Esophagus mucosa (tissue), 1 donor: ENCODE measurements at places on chromosomes 4 and X. TPM values are rescaled to one million over a fixed set of nuclear protein-coding genes. Genes with fewer than 3 reads are reported as not detected.

The CCDC160 gene
- total RNA-seq, result 0.20 TPM

The P2RY4 gene
- total RNA-seq, result 0.20 TPM

The CASP6 gene
- 15.8 TPM for total RNA-seq

The GLRA2 gene
- not detected for total RNA-seq

The FAM9C gene
- total RNA-seq, result not detected

The EOLA1 gene
- total RNA-seq, result 14.6 TPM

The GRIA2 gene
- not detected for total RNA-seq

The EDNRA gene
- total RNA-seq, result 5.5 TPM

The GAGE12E gene
- not detected for total RNA-seq

The SOD3 gene
- total RNA-seq, result 3.4 TPM

The ADH7 gene
- total RNA-seq, result 120 TPM

DNA sequence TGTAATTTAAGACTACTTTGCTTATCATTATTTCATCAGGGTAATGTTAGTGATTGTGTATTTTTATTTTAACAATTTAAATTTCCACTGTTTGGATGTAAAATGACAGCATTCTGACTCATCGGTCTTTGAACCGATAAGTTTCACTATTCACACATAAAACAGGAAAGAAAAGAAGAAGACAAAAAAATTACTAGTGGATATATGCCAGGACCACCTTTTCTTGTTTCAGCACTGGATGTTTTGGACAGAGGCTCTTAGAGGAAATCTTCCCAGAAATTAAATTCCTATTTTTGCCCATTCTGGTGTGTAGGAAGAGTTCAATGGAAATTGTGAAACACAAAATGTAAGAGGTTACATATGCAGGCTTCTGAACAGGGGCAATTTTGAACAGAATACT lies 57.4 kb downstream of the VEGFC start:
- ATAC-seq, result no peak

DNA sequence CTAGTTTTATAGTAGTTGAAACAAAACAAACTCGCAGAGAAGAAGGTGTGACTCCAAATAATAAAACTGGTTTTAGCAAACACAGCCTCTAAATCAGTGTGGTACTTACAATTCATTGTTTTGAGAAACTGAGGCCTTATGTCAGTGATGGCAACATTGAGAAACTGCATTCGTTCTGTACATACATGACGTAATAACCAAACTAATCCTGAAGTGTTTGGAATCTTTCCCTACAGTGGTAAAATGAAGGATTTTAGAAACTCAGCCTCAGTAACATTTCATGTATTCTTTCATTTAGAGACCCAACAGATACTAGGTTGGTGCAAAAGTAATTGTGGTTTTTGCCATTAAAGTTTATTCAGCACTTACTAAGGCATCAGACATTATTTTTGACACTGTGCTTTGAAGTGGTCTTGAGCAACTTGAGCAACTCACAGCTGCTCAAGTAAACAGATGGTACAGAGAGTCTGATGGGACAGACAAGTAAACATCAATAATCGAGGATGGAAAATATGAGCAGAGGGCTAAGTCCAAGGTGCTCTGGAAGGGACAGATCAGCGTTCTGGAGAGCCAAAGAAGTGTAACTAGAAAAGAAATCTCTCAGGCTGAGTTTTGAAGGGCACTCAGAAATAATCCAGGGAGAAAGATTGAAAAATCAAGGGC lies 390.8 kb upstream of the BOD1L1 start:
- no peak for ATAC-seq

DNA sequence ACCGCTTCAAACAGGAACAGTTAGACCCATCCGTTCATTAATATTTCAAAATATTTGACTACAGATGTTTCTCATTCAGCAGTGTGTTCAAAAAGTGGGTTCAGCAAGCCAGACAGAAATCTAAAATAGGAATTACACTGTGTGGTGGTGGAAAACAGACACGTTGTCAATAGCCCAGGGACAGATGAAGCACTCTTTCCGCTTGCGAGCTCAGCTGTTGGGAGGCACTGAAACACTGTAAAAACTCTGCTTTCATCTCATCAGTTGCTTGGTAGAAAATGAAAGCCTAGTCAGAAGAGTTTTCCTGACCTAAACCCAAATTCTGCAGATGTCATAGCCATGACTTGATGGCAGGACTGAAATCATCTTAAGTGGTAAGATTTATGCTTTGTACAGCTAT lies 38.5 kb downstream of the LRP2BP start:
- ATAC-seq, result no peak

DNA sequence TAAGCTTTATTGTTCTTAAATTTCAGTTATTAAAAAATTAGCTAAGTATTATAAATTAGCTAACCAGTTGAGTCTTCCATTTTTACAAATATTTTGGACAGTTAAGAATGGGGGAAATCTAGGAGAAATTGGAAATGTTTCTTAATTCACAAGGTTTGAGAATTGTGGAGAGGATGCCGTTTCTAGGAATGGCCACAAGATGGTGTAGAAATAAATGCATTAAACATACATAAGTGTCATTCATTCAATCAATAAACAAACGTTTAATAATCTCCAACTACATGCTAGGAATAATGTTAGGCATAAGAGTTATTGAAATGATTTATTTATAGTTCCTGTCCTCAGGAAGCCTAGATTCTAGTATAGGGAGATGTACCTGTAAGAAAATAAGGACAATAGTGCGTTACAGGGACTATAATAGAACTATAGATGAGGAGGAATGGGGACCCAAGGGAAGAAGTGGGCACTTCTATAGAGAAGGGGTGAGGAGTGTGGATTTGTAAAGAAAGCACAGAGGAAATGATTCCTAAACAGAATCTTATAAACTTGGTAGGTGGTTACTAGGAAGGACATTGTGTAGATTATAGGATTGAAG lies 195.7 kb upstream of the ANK2 start:
- ATAC-seq, result no peak

- ATAC-seq, result peak; percentile 59
Observed at GRCh38 chrX:107146670-107147069, 28.0 kb upstream of the RBM41 start.

GRCh38 chr4:162011089-162011488 lies 152.7 kb downstream of the FSTL5 start:
- ATAC-seq, result no peak

- no peak for ATAC-seq
Observed at GRCh38 chr4:65019775-65020174, 610.5 kb upstream of the TECRL start.

DNA sequence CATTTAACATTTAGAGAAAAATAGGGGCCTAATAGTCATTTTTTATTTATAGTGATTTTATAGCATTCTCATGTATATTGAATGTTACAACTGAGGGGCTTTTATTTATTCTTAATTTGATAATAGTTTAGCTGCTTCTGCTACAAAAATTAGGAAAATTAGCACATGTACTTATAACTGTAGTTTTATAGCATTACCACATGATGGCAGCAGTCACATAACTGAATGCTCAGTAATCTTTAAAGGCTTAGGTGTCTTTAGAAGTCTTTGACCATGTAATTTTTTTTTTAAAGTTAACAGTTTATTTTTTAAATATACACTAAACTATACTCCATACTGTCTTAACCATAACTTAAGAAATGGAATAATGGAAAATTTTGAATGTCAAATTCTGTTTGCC lies 136.6 kb downstream of the STAG2 start:
- ATAC-seq, result no peak

DNA sequence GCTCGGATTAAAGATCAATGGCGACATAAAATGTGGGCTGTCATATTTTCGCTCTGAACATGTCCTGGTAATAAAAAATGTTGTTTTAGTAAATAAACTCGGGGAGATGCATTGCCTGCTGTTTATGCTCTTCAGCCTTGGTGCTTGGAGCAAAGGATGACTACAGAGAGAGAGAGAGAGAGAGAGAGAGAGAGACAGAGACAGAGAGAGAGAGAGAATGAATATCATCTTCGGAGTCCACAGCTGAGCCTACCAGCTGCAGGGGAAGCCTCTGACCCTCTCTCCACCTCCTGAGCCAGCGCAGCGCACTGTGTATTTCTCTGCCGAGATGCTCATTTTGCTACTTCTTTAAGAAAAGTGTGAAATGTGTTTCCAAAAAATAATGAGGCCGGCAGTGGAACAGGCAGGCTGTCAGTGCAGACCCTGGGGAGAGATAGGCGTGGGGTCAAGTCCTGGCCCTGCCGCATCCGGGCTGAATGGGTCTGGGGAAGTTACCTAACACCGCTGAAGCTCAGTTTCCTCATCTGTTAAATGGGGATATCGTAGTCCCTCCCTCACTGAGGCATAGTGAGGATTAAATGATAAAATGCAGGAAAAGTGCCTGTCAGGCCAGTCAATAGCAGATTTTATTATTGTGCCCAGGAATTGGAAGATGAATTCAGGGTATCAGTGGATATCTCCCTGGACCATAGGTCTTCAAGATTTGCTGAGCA lies 58.5 kb upstream of the LGI2 start:
- ATAC-seq, result no peak

GRCh38 chrX:138946926-138947325 lies 235.4 kb upstream of the FGF13 start:
- ATAC-seq, result no peak

DNA sequence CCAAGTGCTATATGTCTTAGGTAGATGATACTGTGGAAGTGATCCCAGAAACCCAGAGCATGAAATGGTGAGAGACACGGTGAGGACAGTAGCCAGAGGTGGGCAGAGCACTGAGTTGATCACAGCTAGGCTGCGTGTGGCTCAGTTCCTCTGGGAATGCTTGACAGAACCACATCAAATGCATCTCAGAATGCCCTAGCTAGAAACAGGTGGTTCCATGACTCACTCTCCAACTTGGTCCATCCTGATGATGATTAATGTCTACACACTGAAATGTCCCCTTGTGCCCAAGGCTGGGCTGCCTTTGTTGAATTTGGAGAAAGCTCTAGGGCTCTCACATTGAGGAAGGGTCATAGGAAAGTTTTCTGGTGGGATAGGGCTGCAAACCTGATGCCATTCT lies 113.6 kb downstream of the ZNF518B start:
- ATAC-seq, result no peak

DNA sequence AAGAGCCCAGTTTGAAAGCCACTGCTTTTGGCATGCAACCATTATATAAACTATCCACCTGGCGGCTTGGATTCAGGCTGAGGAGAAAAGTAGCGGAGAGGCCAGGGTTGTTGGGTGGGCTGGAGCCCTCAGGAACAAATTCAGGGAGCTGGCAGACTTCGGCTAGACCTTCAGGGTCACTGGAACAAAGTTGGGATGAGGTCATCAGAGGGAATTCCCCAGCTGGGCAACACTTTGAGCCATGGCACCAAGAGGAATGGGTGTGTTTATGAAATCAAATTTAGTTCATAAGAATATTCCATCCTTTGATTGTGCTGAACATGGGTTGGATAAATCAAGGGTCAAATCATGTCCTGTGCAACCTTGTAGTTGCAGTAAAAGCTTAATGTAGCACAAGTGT lies 22.0 kb downstream of the MTMR1 start:
- no peak for ATAC-seq

GRCh38 chr4:39146211-39146610 lies 36.1 kb upstream of the WDR19 start:
- no peak for ATAC-seq

DNA sequence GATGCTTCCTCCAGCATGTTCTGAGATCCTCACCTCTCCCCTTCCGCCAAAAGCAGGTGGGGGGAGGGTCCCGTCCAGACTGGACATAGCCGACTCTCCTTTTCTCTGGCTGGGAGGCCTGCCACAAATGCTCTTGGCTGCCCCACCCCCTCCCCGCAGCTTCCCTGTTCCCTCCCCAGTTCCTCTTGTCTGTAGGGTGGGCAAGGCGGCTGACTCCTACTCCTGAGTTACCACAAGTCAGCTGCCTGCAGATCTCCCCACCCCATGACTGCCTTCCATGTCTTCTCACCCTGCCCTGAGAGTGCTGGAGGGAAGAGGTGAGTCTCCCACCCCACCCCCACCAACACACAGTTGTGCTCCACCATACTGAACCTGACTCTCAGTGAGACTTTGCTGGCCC lies 2.9 kb downstream of the ATP6AP1 start:
- ATAC-seq, result no peak

GRCh38 chr4:8725845-8726244 lies 133.3 kb downstream of the CPZ start:
- no peak for ATAC-seq

GRCh38 chr4:174071595-174071994 lies 211.9 kb downstream of the FBXO8 start:
- ATAC-seq, result no peak

- ATAC-seq, result no peak
Observed at GRCh38 chr4:158285429-158286216, 75.3 kb downstream of the TMEM144 start.

- no peak for ATAC-seq
Observed at GRCh38 chr4:183321516-183321915, 710 bp downstream of the CLDN24 start.

GRCh38 chr4:56086073-56086541 lies 137.4 kb downstream of the CEP135 start:
- ATAC-seq, result no peak

GRCh38 chrX:113157496-113157895 lies 316.9 kb upstream of the AMOT start:
- no peak for ATAC-seq

DNA sequence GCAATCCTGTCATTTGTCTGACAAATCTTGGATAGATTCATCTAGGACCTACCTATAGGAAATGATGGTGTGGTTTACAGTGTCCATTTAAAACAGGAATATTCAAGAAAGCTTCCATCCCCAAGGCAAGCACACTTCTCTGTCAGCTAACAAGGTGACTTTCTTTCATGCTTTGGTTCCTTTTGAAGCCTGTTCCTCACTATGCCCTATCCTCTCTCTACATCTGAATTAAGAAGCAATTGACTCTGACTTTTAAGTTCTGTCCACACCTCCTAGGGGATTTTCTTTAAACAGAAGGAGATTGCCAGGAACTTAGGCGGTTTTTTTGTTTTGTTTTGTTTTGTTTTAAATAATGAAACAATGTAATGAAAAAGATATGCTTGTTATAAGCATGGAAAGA lies 1181.4 kb upstream of the TENM3 start:
- ATAC-seq, result no peak

DNA sequence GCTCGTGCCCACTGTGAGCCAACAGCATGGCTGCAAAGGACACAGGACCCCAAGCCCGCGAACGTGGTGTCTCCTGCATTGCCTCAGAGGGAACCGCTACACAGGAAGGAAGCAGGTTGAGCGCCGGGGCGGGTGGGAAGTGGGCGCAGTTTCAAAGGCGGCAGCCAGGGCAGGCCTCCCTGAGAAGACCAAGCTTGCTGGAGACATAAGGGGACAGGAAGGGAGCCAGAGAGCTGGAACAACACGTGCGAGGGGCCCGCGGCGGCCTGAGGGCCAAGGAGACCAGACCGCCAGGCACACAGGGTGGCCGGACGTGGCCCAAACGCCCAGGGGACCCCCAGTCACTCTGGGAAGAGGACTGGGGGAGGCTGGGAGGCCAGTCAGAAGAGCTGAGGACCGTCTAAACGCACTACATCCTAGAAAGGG lies 32.0 kb downstream of the CTBP1 start:
- ATAC-seq, result no peak
